Stimulated activated CD8-positive, alpha-beta memory T cell treated with anti-CD3 and anti-CD28 coated beads, Interleukin-4, amount 100 ng/mL, for 24 hours (primary cell): ENCODE measurements at places on chromosomes 4 and X.

GRCh38 chrX:149871940-149872339 is 9.0 kb upstream of the MAGEA8 start:
- peak; percentile 72 for DNase-seq

- DNase-seq, result no peak
These were observed 13.7 kb downstream of the OCRL start for GRCh38 chrX:129553619-129554288.

DNA sequence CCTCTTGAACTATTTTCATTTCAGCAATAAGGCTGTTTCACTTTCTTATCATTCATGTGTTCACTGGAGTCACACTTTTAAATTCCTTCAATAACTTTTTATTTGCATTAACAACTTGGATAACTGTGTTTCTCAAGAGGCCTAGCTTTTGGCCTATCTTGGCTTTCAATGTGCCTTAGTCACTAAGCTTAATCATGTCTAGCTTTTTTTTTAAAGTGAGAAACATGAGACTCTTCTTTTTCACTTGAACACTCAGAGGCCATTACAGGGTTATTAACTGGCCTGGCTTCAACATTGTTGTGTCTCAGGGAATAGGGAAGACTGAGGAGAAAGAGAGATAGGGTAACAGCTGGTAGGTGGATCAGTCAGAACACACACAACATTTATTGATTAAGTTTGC is 64.0 kb upstream of the VCX2 start:
- DNase-seq, result no peak

GRCh38 chr4:124526331-124526730 is 186.2 kb downstream of the ANKRD50 start:
- no peak for DNase-seq

DNA sequence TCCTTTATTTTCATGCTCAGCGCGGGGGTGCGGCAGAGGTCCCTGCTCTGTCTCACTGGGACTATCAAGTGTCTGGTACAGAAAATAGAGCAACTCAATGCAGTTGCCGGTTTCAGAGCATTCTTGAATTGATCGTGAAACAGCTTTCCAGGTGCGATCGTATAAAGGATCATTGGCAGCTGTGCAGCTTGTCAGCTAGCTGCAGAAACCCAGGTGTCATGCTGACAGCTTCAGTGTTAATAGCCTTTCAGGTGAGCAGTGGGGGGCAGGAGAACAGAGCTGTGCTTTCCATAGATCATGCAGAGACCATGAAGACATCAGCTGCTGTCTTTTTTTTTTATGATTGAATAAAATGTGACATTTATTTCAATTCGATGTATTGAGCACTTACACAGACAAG is 583.9 kb downstream of the NLGN4X start:
- no peak for DNase-seq

DNA sequence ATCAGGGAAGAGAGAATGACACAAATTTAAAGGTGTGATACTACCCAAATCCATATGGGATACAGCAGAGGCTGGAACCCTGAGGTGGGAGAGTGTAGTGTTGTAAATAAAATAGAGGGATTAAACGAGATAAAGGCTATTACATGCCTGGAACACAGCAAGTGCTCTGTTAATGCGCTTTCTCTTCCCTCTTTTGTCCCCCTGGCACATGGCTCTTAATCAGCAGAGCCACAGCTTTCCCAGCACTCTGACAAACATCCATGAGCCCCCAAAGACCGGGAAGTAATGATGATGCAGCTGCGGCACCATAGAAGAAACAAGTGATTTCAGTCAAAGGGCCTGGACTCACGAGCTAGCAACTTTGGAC is 85.9 kb downstream of the RASL11B start:
- no peak for DNase-seq

GRCh38 chr4:1970926-1971325 is 37.8 kb downstream of the NELFA start:
- DNase-seq, result no peak

DNA sequence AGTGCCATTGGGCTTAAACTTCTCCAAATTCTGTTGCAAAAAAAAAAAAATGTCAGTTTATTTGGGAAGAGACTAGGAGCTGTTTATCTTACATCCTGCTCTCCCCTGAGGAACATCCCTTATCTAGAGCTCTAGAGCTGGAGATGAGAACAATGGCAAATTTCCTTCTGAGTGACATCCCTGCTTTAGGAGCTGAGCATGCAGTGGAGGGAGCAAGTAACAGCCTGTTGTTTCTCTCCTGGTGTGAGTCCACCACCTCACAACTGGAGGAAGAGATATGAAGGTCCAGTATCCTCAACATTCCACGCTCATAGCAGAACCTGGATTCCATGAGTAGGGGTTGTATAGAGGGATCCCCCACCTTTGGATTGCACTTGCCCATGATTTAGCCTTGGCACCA is 676.4 kb downstream of the PCDH18 start:
- DNase-seq, result no peak

DNA sequence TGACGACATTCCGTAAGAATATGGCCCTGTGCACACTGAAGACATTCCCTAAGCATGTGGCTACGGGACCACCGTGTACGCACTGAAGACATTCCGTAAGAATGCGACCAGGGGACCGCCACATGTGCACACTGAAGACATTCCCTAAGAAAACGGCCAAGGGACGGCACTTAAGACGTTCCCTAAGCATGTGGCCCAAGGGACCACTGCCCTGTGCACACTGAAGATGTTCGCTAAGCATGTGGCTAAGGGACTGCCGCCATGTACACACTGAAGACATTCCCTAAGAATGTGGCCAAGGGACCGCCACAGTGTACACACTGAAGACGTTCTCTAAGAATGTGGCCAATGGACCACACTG is 21.4 kb downstream of the DHRSX start:
- no peak for DNase-seq

GRCh38 chrX:150887906-150888465 is 10.5 kb downstream of the CD99L2 start:
- DNase-seq, result no peak

DNA sequence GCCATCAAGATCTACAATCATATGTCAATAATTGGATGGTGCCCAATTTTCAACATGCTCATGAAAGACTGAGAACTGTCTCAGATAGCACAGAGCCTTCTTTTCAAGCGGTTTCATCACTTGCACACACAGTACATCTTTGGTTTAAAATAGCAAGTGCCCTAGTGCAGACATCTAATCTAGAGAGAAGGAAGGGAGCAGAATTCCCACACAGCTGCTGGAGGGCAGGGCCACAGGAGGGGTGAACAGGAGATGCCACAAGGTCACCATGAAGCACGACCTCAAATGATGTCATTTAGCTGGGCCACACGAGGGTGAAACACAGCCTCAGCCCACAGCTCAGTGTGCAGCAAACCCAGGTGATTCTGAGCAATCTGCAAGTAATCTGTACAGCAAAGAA is 24.3 kb downstream of the LEF1 start:
- DNase-seq, result no peak

DNA sequence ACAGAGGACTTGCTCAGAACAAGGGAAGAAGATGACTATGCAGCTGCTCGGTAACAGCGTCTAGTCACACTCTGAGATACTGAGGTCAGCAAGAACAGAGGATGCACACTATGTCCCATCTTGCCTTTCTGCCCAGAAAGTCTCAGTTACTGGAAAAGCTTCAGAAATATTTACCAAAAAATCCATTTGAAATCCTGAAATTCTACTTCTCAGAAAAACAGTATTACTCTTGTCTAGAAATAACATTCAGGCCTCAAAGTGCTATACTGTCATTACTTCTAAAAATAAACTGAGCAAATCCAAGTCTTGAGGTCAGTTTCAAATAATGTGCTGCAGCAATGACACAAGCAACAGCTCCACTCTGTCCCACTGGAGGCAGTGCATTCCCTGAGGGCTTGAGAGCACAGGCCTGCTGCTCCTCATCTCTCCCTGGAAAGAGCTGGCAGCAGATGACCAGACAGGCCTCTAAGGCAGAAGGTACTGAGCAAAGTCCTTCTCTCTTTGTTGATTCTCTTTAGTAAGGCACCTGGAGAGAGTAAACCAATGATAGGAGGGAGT is 76.9 kb downstream of the CAMK2D start:
- no peak for DNase-seq

DNA sequence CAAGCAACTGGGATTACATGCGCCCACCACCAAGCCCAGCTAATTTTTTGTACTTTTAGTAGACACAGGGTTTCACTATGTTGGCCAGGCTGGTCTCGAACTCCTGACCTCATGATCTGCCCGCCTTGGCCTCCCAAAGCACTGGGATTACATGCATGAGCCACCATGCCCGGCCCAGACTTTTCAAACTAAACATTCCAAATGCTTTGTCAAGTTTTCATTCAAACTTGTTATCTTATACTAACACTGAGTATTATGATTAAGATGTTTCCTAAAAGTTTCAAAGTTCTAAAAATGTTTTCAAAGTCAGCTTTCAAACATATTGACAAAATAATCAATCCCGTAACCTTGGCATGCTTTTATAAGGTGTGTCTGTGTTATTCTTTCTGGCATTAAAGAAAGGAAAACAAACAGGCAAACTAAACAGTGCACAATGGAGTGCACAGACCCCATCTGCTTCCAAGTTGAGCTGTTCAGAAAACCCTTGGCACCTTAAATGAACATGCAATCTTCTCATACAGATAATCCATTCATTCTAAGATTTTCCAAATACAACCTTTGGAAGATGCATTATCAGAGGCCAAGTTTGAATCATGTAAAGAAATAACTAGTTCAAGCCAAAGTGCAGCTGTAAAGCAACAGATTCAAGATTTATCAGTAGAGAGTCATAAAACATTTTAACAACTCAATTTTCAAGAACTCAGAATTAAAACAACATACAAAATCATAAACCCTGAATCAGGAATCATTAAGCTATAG is 49.1 kb downstream of the ABCG2 start:
- no peak for DNase-seq

GRCh38 chrX:137652086-137652485 is 86.2 kb downstream of the ZIC3 start:
- no peak for DNase-seq

DNA sequence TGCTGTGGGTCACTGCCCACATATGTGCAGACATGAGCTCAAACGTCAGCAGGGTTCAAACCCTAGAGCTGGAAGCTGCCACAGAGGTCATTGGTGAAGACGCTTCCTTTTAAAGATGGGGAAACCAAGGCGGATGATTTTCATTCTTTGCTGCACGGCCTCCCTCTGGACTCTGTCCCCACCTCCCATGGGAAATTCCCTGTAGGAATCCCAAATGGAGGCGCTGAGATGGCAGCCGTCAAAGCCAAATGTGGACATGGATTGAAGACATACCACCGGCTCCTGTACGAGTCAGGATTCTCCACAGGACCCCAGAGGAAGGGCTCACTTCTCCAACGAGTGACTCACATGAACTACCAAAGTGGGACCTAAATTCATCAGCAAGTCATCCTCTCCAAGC is 286.4 kb downstream of the CRLF2 start:
- no peak for DNase-seq

- DNase-seq, result no peak
These were observed 340.9 kb downstream of the CENPC start for GRCh38 chr4:67204441-67204840.

GRCh38 chr4:52606726-52607125 is 52.4 kb downstream of the USP46 start:
- DNase-seq, result no peak

DNA sequence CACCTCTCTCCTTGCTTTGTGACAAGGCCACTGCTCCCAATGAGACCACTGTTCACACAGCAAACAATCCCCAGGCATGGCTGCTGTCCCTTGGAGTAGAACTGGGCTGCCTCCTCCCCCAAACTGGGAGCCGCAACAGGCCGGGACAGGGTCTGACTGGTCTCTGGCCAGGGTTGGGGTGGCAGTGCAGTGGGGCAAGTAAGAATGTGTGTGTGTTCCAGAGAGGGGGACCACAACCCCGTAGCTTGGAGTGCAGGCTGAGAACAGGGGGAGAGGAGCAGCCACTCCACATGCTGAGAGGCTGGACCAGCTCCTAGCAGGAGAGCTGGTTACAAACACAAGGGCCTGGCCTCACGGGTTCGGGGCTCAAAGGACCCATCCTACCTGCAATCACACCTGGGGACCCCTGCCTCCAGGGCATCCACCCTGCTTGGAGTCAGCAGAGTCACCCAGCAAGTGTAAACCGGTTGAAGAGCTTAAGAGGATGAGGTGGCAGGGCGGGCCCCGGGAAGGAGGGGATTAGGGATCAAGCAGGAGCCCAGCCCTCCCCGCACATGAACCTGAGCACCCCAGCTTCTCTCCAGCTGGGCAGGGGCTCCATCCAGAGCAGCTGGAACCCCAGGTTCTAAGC is 3.8 kb upstream of the ZNF185 start:
- no peak for DNase-seq

GRCh38 chr4:166043801-166044200 is 170.8 kb downstream of the TLL1 start:
- DNase-seq, result no peak

- DNase-seq, result no peak
These were observed 83.4 kb upstream of the SORBS2 start for GRCh38 chr4:185895351-185895750.

DNA sequence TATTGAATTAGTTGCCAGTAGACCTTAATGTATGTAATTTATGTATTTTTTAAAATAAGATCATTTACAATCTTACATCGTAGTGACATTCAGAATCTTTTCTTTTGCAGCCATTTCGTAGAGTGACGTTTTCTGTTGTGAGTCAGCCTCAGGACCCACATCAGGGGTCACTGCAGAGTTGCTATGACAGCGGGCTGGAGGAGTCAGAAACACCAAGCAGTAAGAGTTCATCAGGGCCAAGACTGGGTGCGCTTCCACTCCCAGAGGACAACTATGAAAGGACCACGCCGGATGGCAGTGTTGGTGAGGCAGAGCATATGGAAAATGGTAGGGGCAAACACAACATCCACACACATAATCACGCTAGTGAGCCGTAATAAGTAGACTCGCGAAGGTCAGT is 199.9 kb downstream of the PCDH7 start:
- no peak for DNase-seq

GRCh38 chrX:72269671-72270251 is 7.3 kb downstream of the RPS4X start:
- DNase-seq, result peak; percentile 21

DNA sequence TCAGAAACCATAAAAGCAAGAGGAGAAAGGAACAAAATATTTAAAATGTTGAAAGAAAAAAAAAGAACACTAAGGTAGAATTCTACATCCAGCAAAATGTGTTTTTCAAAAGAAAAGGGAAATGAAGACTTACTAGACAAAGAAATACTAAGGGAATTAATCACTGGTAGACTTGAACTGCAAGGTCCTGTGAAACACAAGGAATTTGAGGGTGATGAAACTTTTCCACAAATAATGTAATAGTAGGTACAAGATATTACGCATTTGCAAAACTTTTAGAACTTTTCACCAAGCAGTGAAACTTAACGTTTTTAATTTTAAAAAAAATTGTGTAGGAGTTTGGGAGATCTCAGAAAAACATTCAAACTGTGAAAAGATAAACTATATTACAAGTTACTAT is 180.3 kb upstream of the MAGEB16 start:
- DNase-seq, result no peak
